H1 (cell line): ENCODE measurements at places on chromosomes 7 and 10. TPM values are rescaled to one million over a fixed set of nuclear protein-coding genes. Genes with fewer than 3 reads are reported as not detected.

The ERVW-1 gene
- 0.06 and 0.08 TPM in 2 replicates for polyA plus RNA-seq

The KEL gene
- 1.9 and 3.6 TPM in 2 replicates for polyA plus RNA-seq

The WIPF3 gene
- 3.8 and 5.0 TPM in 2 replicates for polyA plus RNA-seq

The ADGRA1 gene
- 0.21 and 0.24 TPM in 2 replicates for polyA plus RNA-seq

The MRLN gene
- 0.21 TPM in 1 of 2 replicates, not detected in the other for polyA plus RNA-seq

The CDHR3 gene
- 6.8 and 8.0 TPM in 2 replicates for polyA plus RNA-seq

The FOXP2 gene
- polyA plus RNA-seq = 0.09 and 0.28 TPM in 2 replicates

The SPDYE2B gene
- polyA plus RNA-seq = not detected in 2 replicates

The PTPRN2 gene
- 2.6 and 4.9 TPM in 2 replicates for polyA plus RNA-seq

The SRRM3 gene
- polyA plus RNA-seq = 10.4 and 18.4 TPM in 2 replicates

The SERPINE1 gene
- 3.7 and 3.8 TPM in 2 replicates for polyA plus RNA-seq

The TRIM50 gene
- polyA plus RNA-seq = 0.12 and 0.25 TPM in 2 replicates

The R3HCC1L gene
- 4.6 and 6.9 TPM in 2 replicates for polyA plus RNA-seq

The STK31 gene
- 0.13 and 0.15 TPM in 2 replicates for polyA plus RNA-seq

The SPRN gene
- 0.23 and 0.30 TPM in 2 replicates for polyA plus RNA-seq

The CPEB3 gene
- polyA plus RNA-seq = 0.39 and 0.53 TPM in 2 replicates

The STOX1 gene
- 0.47 and 0.92 TPM in 2 replicates for polyA plus RNA-seq
